Left ventricle myocardium inferior (tissue), 1 donor: ENCODE measurements at places on chromosomes 3 and 15.
A peak's percentile ranks its signal among the peaks of the same experiment; 100 is the strongest.

GRCh38 chr3:106824856-106825255, 552.4 kb upstream of the CCDC54 start:
- no peak for DNase-seq

DNA sequence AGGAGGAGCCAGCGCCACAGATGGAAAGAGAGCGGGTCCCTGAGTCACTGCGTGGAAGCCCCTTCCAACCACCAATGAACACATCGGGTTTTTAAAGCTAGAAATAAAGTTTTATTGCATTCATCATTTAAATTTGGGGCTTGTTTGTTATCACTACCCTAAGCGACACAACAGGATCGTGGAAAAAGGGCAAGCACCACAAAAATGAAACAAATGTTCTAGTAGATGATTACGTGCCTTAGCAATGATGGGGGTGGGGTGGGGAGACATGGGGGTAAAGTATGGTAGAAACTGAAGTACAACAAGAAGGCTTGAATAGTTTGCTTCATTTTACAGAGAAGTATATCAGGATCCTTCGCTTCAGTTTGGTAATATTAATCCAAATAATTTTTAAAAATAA, 221.6 kb upstream of the ATP10A start:
- no peak for DNase-seq

DNA sequence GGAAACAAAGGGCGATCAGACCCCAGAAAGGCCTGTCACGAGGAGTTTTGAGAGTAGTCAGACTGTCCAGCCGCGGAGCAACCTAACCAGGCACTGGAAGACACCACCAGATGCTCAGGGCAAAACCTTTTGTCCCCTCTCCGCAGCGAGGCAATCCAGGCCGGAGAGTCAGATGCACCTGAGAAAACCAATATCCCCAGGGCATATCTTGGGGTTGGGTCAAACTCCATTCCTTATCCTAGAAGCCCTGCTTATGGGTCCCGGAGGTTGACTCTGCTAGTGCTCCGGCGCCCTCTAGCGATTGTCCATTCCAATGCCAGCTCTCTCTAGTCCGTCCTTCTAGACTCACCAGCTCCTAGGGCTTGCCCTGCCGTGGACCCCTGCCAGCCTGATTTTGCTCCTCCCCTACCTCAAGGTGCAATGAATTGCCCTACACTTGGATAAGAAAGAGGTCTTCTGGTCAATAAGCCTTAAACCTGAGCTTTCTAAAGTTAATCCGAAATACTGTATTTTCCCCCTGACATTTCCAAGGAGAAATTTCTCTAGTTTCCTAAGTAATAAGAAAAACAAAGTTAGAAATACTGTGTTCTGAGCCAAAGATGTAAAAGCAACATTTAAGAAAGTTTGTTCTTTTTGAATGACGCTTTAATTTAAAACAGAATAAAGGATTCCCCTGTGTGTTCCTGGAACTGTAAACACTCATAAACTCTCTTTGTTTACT, 5.5 kb downstream of the CPNE4 start:
- DNase-seq, result peak; percentile 73

DNA sequence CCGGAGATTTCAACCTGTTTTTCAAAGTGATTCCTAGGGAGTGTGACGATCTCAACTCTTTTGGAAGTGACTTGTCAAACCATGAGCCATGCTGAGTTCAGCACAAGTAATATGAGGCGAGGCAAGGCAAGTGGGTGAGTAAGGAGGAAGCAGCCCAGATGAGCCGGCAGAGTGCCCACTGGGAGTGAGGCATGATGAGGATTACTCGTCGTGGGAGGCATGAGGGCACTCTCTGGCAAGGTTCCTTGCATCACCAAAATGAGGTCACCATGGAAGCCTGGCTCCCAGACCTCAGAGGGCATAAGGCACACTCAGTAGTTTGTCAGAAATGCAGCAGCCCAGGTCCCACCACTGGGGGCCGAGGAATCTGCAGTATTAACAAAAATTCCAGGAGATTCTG, 636.1 kb downstream of the MAGI1 start:
- DNase-seq, result no peak

- DNase-seq, result peak; percentile 35
Observed at GRCh38 chr3:181711325-181712135, at the start of gene SOX2. Gene SOX2, plus strand, starts transcription at chr3:181711925. Its CDS starts 436 bp downstream, at chr3:181712361.

DNA sequence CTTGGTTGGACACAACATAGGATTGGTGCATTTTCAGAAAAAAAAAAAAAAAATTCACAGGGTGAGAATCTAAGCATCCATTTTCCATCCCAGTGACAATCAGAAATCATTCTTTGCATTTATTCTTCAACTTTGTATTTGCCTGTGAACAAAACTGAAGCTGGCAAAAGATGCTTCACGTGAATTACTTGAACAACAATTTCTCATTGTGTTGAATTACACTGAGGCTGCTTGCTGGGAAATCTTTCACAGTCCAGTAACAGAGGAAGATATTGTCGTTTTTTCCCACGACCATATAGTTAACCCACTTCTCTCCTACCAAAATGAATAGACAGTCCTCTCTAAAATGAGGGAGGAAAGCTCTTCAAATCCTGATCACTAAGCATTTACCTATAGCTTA, 4.3 kb upstream of the SLCO3A1 start:
- no peak for DNase-seq

DNA sequence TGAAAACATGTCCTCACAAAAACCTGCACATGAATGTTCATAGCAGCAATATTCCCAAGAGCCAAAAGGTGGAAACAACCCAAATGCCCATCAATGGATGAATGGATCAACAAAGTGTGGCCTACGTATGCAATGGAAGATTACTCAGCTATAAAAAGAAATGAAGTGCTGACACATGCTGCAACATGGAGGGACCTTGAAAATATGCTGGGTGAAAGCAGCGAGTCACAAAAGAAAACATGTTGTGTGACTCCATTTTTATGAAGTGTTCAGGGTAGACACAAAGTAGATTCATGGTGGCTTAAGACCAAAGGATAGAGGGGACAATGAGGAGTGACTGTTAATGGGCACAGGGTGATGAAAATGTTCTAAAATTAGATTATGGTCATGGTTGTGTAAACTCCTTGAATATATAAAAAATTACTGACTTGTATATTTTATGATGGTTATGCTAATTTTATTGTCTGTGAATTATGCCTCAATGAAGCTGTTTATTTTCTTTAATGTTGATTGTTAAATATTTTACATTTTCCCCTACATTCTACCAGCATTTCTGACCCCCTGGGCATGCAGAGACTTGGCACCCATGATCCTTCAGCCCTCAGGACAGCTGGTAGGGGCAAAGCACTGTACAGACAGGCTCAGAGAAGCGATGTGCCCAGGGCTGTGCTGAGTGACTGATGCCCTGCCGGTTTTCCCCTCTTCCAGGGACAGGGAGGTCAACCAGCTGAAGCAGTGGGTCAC, 37.8 kb downstream of the CFAP100 start:
- DNase-seq, result no peak

- no peak for DNase-seq
Observed at GRCh38 chr15:49901321-49901720, 217.7 kb downstream of the ATP8B4 start.

DNA sequence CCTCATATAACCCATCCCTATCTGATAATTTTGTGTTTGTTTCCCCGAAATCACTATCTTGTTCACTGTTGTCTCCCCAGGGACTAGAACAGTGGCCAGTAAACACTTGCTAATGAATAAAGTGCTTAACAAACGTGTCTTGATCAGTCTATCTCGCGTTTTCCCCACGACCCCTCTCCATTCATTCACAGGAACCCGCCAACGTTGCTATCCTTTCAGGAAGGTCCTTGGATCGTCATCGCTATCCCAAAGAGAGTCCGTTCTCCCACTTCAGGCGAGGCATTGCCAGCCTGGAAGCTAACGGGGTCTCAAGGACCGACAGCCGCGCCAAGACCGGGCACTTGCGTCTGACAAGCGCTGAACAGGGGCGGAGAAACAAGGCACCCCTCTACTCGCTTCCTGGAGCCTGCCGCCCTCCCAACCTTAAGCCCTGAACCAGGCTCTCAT, 344 bp downstream of the LINS1 start:
- DNase-seq, result no peak

DNA sequence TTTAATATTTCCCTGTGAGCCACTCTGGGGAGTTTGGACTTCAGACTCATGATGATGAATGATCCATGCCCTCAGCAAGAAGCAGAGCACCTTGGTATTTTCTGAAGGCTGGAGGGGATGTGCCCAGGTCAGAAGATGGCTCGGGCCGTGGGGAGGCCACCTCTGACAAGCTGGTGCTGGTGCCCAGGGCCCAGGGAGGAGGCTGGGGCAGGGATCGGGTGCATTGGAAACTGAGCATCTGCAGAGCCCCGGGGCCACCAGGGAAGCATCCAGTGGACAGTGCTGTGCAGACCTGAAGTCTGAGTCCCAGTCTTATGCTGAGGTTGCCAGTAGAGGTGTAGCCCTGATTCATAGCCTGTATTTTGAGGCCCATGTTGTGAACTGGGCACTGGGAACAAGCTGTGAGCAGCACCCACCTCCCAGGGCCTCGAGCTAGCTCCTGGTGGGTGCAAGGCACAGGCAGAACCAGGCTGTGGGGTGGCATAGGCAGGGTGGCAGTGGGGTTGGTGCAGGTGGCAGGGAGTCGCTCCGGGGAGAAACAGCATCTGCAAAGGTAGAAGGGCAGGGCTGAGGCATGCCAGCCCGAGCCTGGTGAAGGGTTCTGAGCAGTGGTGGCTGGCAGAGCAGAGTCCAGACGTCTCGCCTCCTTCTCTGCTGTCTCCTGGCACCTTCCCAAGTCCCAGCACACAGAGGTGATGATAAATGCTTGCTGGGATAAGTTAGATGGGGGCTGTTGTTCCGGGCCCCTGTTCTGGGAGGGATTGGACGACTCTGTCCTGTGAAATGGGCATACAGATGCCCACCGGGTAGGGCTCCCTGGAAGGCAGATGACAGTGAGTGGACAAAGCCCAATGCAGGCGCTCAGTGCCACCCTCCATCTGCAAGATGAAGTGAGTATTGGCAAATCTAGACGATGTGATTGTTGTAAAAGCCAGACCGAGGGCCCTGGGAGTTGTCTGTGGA, 10.6 kb downstream of the DNAJB8 start:
- no peak for DNase-seq

- DNase-seq, result no peak
Observed at GRCh38 chr15:101810876-101811275, 1.1 kb upstream of the OR4F15 start.

- DNase-seq, result no peak
Observed at GRCh38 chr3:196166741-196167140, 44.5 kb downstream of the ZDHHC19 start.

GRCh38 chr3:136332302-136332701, 82.2 kb downstream of the PCCB start:
- no peak for DNase-seq

GRCh38 chr3:179882292-179882691, 154.4 kb downstream of the PEX5L start:
- DNase-seq, result no peak

DNA sequence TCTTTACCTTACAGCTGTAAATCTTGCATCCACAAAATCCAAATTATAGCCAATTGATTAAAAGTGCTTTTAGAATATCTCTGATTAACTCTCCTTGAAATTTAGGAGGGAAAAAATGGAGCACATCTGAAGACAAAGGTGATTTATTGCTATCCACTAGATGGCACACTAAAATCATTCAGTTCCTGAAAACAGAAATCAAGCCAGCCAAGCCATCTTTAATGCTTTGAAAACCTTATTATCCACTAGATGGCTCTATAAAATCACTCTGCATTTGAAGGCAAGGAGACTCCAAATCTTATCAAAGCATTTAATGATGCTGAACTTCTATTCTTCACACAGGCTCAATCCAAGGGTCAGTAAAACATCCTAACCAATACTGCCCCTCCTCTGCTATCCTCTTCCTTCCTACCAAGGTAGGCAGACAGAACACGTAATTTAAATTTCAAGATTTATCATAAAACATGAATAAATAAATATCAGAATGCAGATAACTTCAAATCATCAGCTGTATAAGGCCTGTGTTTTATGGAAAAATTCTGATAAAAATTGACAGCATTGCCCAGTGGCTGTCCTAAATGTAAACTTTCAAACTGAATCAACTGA, 48.4 kb downstream of the GOLIM4 start:
- DNase-seq, result no peak

GRCh38 chr15:40048211-40048792, 9.3 kb upstream of the SRP14 start:
- DNase-seq, result no peak

DNA sequence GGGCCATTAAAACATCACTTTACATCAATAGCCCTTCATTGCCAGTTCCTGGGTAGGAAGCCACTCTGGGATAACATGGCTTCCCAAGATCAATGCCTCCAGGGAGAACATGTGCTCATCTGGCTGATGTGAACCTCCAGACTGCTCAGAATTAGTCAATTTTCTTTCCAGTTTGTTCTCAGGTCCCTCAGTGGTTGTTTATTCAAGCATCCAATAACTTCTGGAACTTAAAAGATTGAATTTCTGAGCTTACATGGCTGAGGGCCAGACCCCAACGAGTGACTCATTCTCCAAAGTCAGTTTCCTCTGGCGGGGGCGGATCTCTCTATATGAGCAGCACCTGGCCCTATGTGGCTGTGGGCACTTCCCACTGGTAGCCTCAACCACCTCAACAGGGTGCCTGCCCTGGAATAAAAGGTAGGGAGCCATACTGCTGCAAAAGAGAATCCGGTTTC, 34.0 kb downstream of the LYZL4 start:
- DNase-seq, result peak; percentile 28

- DNase-seq, result no peak
Observed at GRCh38 chr15:63203451-63204090, 14.2 kb downstream of the RAB8B start.

DNA sequence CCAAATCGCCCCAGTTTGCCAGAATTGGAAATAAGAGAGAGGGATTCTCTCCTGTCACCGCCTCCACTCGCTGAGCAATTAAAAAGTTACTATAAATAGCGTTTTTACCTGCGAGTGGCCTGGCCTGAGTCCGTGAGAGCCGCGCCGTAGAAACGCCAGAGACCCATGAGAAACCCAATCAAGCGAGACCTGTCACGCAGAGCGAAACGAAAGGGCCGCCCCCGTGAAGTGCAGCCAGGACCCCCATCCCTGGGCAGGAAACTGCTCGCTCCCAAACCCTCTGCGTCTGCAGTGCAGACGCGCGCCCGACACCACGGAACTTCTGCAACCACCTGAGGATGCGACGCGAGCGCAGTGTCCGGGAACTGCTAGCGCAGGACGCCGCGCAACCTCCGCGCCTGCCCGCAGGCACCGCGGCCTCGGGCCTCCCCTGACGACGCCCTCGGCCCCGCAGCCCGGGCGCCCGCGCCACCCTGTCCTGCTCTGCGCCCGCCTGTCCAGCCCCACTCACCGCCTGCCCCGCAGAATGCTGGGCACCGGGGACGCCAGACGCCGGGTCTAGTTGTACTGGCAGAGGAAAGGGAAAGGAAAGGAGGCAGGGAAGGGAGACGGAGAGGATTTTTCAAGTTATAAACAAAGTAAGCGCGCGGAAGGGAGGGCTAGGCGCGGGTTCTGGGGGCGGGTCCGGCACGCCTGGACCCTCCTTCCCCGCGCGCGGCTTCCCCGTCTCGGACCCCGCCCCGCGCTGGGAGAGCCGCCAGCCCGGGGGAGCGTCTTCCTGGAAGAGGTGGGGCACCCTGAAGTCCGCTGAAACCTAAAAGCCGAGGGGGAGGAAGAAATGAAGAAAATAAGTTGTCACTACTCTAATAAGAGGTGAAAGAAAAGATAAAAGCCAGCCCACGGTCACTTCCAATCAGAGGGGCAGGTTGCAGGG, at the start of gene PLSCR4:
TSS of gene PLSCR4 (minus strand) at position 657 of the 934 bp plus-strand sequence. CDS start 29,034 bp downstream, outside the sequence.
- DNase-seq, result peak; percentile 87

GRCh38 chr15:34047893-34048775, 9.1 kb upstream of the AVEN start:
- DNase-seq, result no peak

GRCh38 chr3:139602003-139602402, 62.5 kb upstream of the RBP1 start:
- no peak for DNase-seq
